ENCODE measurements at places on chromosomes 5 and 9. TPM values are rescaled to one million over a fixed set of nuclear protein-coding genes. Genes with fewer than 3 reads are reported as not detected.

DNA sequence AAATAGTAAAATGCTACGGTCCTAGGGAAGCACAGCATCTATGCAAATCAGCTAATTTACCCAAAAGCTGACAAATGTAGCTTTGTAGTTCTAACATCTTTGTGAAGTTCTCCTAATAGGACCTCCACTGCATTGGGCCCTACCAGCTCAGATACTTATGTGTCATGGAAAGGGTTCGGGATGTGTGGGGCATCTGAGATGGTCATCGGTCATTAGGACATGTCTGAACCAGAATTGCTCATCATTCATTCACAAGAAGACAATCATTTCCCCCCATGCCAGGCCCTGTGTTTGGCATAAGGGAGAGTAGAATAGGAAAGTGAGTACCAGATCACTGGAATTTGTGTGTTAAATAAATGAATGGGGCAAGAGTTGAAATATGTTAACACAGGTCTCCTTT, 35.7 kb downstream of the PWWP2A start:
- H3K4me3 ChIP-seq: no peak overlapping the region
- no peak overlapping the region for H3K27ac ChIP-seq
- no peaks in the 10 kb centered on the region for H3K36me3 ChIP-seq
- no peaks in the 10 kb centered on the region for H3K27me3 ChIP-seq
- no peak for DNase-seq

DNA sequence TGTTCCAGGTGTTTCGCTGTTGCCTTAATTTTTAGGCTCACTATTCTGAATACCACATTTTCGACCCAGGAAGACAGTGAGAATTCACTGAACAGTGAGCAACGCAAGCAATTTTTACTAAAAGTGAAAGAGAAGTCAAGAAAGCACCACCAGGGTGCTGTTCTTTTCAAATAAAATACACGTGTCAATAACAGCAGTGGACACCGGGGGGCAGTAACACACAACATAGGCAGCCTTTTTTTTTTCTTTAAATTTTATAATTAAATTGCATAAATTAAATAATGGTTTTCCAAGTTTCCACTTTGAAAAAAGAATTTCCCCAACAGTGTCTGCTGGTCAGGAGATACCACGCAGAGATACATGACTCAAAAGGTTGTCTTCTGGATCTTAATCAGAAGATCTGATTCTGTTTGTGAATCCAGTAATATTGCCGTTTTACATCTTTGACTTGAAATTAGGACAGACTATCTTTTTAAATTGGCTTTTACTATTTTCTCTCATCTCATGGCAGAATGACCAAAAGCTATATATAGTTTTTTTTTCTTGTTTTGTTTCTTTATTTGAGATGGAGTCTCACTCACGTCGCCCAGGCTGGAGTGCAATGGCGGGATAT, 47.1 kb upstream of the SH3GL2 start:
- no peak for DNase-seq
- no peaks in the 10 kb centered on the region for H3K27me3 ChIP-seq
- H3K36me3 ChIP-seq: no peaks in the 10 kb centered on the region
- no peak overlapping the region for H3K27ac ChIP-seq
- H3K4me3 ChIP-seq: no peak overlapping the region

GRCh38 chr9:136249877-136250559, 4.4 kb upstream of the QSOX2 start:
- no peaks in the 10 kb centered on the region for H3K36me3 ChIP-seq
- peaks cover 2% of the 10 kb centered on the region for H3K4me1 ChIP-seq
- H3K27me3 ChIP-seq: no peaks in the 10 kb centered on the region
- DNase-seq: peak; percentile 76
- no peak overlapping the region for H3K4me3 ChIP-seq
- no peak overlapping the region for H3K27ac ChIP-seq

GRCh38 chr9:127862075-127863011, 7.9 kb upstream of the ENG start:
- peak; percentile 86 for DNase-seq
- H3K4me3 ChIP-seq: no peak overlapping the region
- peaks cover under 1% of the 10 kb centered on the region for H3K36me3 ChIP-seq
- H3K4me1 ChIP-seq: peaks cover 56% of the 10 kb centered on the region
- peak overlapping the region; percentile 82 for H3K27ac ChIP-seq
- H3K27me3 ChIP-seq: no peaks in the 10 kb centered on the region

GRCh38 chr9:18707061-18707461, 233.1 kb downstream of the ADAMTSL1 start:
- no peak overlapping the region for H3K4me3 ChIP-seq
- no peaks in the 10 kb centered on the region for H3K27me3 ChIP-seq
- peaks cover 3% of the 10 kb centered on the region for H3K4me1 ChIP-seq
- no peak for DNase-seq

DNA sequence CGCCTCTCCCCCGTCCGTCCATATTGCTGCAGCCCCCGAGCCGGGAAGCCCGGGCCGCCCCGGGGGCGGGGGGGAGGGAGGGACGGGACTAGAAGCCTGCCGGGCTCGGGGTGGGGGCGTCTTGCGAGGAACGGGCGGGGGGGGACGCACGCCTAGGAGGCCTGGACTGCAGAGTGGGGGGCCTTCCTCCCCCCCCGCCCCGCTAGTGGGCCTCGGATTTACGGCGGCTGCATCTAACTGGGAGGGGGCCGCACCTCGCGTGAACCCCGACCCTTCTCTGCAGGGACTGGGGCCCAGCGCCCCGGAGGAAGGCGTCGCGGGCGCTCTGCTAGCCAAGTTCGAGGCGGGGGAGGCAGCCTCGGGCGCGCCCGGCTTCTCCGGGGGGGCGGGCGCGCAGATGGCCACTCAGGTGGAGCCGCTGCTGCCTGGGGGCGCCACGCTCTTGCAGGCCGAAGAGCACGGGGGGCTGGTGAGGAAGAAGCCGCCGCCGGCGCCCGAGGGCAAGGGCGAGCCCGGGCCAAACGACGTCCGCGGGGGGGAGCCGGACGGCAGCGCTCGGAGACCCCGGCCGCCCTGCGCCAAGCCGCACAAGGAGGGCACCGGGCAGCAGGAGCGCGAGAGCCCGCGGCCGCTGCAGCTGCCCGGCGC, at the start of gene LARP1:
Gene LARP1, plus strand, starts transcription at position 17 of the 648 bp plus-strand sequence. Its CDS starts 381 bp downstream, at position 398.
- H3K27ac ChIP-seq: peak within 1 kb of the TSS; percentile 95
- no peaks in the 10 kb centered on the region for H3K27me3 ChIP-seq
- peaks cover 33% of the 10 kb centered on the region for H3K4me1 ChIP-seq

Gene IFNK
- not detected for total RNA-seq

- no peak for DNase-seq
- no peaks in the 10 kb centered on the region for H3K27me3 ChIP-seq
- H3K4me3 ChIP-seq: no peak overlapping the region
- H3K36me3 ChIP-seq: no peaks in the 10 kb centered on the region
- H3K4me1 ChIP-seq: no peaks in the 10 kb centered on the region
These were observed 50.4 kb upstream of the FAM170A start for GRCh38 chr5:119578937-119579336.

All from upper lobe of left lung (tissue), 6 donors.